ENCODE measurements at places on chromosomes 5 and 9.
A peak's percentile ranks its signal among the peaks of the same experiment; 100 is the strongest.

GRCh38 chr9:71629578-71630215, 138.6 kb downstream of the CEMIP2 start:
- DNase-seq = no peak

- DNase-seq = no peak
These were observed 17.9 kb upstream of the POC5 start for GRCh38 chr5:75734913-75735789.

- DNase-seq = no peak
These were observed 467.8 kb downstream of the TMEM232 start for GRCh38 chr5:110258460-110259216.

DNA sequence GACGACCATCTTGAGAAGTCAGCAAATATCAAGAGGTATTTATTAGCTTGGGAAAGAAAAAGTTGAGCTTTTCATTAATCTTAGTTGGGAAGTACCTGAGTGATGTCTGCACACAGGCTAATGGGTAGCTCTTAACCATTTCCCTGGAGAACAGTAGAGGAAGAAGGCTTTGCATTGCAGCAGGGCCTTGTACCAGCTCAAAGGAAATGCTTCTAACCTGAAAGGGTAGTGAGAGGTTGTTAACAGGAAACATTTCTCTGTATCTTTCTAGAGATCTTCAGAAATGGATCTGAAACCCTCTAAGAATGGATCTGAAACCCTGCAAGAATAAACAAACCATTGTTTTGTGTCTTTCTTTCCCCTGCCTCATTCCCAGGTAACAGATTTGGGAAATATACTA, 393.3 kb downstream of the PLK2 start:
- no peak for DNase-seq

- DNase-seq = peak; percentile 73
These were observed 41.4 kb upstream of the DAB2IP start for GRCh38 chr9:121609822-121610637.
